Epithelial cell of alveolus of lung (primary cell): ENCODE measurements at places on chromosomes 1 and 21. TPM values are rescaled to one million over a fixed set of nuclear protein-coding genes. Genes with fewer than 3 reads are reported as not detected.

Gene OR13G1
- total RNA-seq: not detected in 2 replicates

Gene LRRC41
- total RNA-seq: 107 and 118 TPM in 2 replicates

Gene CYP4A11
- total RNA-seq: not detected in 2 replicates

Gene SYT2
- total RNA-seq: not detected in 2 replicates

Gene FCRLB
- 1.0 and 1.2 TPM in 2 replicates for total RNA-seq

Gene SLC2A1
- 164 and 255 TPM in 2 replicates for total RNA-seq

Gene NEK2
- total RNA-seq: 4.5 and 15.0 TPM in 2 replicates

Gene KIAA1614
- 5.2 and 10.5 TPM in 2 replicates for total RNA-seq

Gene DNASE2B
- not detected in 2 replicates for total RNA-seq

Gene ATP8B2
- total RNA-seq: 62.4 and 64.0 TPM in 2 replicates

Gene RXRG
- under 0.01 TPM in 1 of 2 replicates, not detected in the other for total RNA-seq

Gene CYP2J2
- 1.0 and 1.4 TPM in 2 replicates for total RNA-seq

Gene CYP4X1
- total RNA-seq: under 0.01 and 0.32 TPM in 2 replicates

Gene EDN2
- total RNA-seq: not detected in 2 replicates

Gene C4BPB
- total RNA-seq: not detected in 2 replicates

Gene EVI5
- 12.9 and 30.0 TPM in 2 replicates for total RNA-seq

Gene LRRC39
- 0.24 TPM in 1 of 2 replicates, not detected in the other for total RNA-seq

Gene SPRR3
- not detected in 2 replicates for total RNA-seq

Gene TRIM67
- not detected in 2 replicates for total RNA-seq

Gene GNAT2
- total RNA-seq: 0.32 TPM in 1 of 2 replicates, not detected in the other

Gene DNTTIP2
- 19.9 and 20.9 TPM in 2 replicates for total RNA-seq

Gene AIRE
- 0.08 TPM in 1 of 2 replicates, not detected in the other for total RNA-seq

Gene PCP4
- not detected in 2 replicates for total RNA-seq

Gene PLA2G2A
- not detected in 2 replicates for total RNA-seq

Gene GPR153
- total RNA-seq: 5.4 and 6.6 TPM in 2 replicates

Gene PBX1
- 26.6 and 120 TPM in 2 replicates for total RNA-seq

Gene KRTAP6-1
- not detected in 2 replicates for total RNA-seq

Gene YBEY
- 20.3 and 26.5 TPM in 2 replicates for total RNA-seq

Gene IL19
- total RNA-seq: not detected in 2 replicates

Gene ALX3
- not detected in 2 replicates for total RNA-seq

Gene RPL11
- 875 and 1,510 TPM in 2 replicates for total RNA-seq

Gene SH3BGR
- 1.2 and 4.3 TPM in 2 replicates for total RNA-seq

Gene INKA2
- 0.72 and 1.8 TPM in 2 replicates for total RNA-seq

Gene GJA5
- 0.26 and 0.40 TPM in 2 replicates for total RNA-seq

Gene C4BPA
- not detected in 2 replicates for total RNA-seq

Gene NSL1
- 34.5 and 43.4 TPM in 2 replicates for total RNA-seq

Gene MANEAL
- not detected in 2 replicates for total RNA-seq

Gene TMEM240
- 4.4 and 10.3 TPM in 2 replicates for total RNA-seq

Gene MAP3K21
- 0.24 and 0.78 TPM in 2 replicates for total RNA-seq

Gene BRINP2
- total RNA-seq: 0.39 and 0.72 TPM in 2 replicates
